ENCODE measurements at places on chromosomes 3 and 15.

DNA sequence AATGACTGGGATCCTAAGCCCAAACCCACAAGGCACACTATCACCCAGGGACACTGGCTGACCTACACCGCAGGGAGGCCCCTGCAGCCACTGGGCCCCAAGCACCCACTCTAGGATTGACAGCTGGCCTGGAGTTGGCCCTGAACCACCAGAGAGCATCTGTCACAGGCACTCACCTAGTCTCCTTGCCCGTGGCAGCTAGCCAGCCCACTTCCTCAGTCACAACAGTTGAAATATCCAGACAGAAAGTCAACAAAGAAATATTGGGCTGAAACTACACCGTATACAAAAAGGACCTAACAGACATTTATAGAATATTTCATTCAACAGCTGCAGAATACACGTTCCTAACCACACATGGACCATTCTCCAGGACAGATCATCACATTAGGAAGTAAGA, 5.2 kb upstream of the SPINK8 start:
- no peak for DNase-seq

DNA sequence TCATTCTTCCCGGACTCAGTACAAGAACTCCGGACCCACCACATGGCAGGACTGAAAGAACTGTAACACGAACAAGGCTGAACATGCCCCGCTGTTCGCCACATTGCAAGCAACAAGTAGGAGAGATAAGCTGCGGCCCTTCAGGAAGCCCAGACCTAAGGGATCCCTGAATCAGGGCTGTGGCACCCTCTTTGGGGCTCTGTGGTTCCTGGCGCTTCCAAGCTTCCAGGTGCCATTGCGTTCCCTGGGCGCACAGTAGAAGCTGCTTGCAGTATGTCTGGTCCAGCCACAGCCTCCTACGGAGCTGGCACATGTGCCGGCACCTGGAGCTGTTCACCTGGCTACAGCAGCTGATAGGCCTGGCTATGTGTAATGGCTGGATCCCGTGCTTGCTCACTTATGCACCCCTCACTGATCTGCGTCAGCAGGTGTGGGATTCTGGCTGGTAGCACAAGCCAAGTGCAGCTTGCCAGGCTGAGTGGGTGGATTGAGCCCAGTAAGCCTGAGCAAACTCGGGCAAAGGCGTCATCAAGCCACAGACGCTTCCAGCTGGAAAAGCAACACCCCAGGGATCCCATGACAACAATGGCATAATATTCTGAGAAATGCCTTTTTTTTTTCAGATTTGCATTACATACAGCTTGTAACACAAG, 748.6 kb upstream of the GBE1 start:
- DNase-seq, result no peak

- DNase-seq, result no peak
These were observed 79.4 kb upstream of the ATP11B start for GRCh38 chr3:182713743-182714517.

DNA sequence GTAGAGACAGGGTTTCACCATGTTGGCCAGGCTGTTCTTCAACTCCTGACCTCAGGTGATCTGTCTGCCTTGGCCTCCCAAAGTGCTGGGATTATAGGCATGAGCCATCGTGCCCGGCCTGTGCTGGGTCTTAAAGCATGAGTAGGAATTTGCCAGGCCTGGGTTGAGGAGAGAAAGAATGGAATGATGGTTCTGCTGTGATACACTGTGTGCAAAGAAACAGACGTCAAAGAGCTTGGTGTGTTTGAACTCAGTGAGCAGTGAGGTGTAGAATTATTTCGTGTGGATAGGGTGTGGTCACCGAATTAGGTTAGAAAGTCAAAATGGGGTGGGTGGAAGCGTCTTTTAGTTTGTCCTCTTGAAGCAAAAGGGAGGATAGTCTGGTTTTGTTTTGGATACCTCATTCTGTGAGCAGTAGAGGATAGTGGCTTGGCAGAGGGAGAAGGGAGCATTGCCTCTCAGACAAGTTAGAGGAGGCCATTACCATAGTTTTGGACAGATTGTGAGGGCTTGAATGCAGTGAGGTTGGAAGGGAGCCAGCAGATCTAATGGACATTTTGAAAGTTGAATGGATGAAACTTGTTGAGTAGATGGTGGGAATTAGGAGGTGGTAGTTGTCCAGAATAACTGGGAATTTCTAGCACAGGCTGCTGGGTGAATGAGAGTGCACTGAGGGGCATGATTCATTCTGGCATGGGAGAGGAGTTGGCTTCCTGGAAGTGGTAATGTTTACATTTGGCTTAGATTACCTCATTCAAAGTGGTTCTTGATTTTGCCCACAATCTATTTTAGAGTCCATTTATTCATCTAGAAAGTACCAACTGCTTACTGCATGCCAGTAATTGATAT, 27.2 kb downstream of the AKAP13 start:
- DNase-seq, result no peak

DNA sequence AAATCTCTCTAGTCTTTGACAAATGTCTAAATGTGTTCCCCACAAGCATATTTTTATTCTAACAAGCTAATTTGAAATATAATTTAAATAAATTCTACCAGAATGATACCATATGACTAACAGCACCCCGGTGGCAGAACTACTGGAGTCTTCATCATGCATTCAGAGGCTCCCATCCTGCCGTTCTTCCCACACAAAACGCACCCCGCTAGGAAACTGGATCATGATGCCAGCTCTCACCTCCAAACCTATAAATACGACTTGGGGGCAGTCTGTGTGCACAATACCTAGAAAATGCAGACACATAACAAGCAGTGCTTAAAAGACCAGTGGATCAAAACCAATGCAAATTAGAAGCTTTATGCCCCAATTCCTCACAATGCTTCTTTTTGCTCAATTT, 8.5 kb downstream of the HOMER2 start:
- DNase-seq, result no peak

All from activated gamma-delta T cell treated with Interleukin-2 at 50 U/mL for 16 hours (primary cell).